Right atrium auricular region (tissue), 2 donors: ENCODE measurements at places on chromosomes 12 and 14. TPM values are rescaled to one million over a fixed set of nuclear protein-coding genes. Genes with fewer than 3 reads are reported as not detected.

DNA sequence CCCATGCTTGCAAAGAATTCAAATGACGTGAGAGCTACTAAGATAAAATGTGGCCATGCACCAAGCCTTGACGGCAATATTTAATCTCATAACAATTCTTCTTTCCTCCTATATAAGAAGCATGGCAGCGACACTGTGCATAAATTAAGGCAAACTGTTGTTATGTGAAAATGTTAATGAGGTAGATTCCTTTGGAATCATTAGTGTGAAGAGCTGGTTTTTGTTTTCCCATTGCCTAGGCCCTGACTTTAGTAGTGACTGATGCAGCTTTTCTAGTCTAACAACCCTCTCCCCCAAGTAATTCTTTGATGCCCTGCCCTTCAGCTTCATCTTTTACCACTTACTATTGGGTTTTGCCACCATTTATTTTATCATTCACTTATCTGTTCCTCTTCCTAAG, 10.6 kb upstream of the PSEN1 start:
- no peak for DNase-seq

The HEATR5A gene
- total RNA-seq, result 29.3 TPM

- no peak for DNase-seq
These were observed 210.2 kb downstream of the PTPRO start for GRCh38 chr12:15532364-15532977.

GRCh38 chr14:105356927-105357326, 41.4 kb upstream of the TEX22 start:
- no peak for DNase-seq

GRCh38 chr14:31510222-31510621, 22.4 kb upstream of the GPR33 start:
- DNase-seq, result no peak

- DNase-seq, result no peak
These were observed 62.1 kb downstream of the E2F7 start for GRCh38 chr12:77003246-77003645.

The PKP2 gene
- total RNA-seq, result 195 TPM

GRCh38 chr12:122063694-122064024, 14.9 kb upstream of the MLXIP start:
- no peak for DNase-seq

DNA sequence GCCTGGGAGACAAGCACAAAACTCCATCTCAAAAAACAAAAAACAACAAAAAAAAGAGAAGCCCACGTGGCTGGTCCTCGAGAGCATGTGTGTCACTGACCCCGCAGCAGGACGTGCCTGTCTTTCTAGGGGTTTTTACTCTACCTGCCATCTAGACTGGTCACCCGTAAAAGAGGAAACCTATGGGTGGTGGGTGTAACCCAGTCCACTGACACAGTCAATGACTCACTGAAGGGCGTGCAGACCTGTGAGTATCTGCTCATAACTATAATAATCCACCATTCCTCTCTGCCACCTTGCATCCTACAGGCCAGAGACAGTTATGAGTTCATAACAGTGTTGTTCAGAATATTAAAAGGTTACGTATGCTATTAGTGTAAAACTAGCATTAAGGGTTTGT, 4.6 kb downstream of the GOLGA3 start:
- DNase-seq, result no peak

The COX6A1 gene
- 291 TPM for total RNA-seq

The AMN gene
- total RNA-seq, result not detected

DNA sequence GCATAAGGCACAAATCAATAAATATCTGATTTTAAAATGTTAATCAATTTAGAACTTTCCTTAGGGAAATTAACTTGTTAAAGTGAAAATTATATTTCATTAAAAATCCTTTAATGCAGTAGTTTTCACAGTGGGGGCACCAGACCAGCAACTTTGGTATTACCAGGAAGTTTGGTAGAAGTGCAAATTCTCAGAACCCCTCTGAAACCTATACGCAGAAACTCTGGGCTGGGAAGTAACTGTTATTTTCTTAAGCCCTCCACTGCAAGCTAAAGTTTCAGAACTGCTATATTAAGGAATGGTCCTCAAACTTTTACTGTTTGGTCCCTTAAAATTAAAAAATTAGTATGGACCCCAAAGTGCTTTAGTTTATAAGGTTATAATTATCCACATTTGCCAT, 35.7 kb downstream of the GNPTAB start:
- DNase-seq, result no peak

The CBLN3 gene
- 0.48 TPM for total RNA-seq

The TBK1 gene
- 11.3 TPM for total RNA-seq

- DNase-seq, result no peak
These were observed 14.1 kb downstream of the PYROXD1 start for GRCh38 chr12:21451529-21451928.

- no peak for DNase-seq
These were observed 11.6 kb downstream of the PRKAB1 start for GRCh38 chr12:119679490-119679889.
